ENCODE measurements at places on chromosomes 4 and X.

- DNase-seq = no peak
Measured at GRCh38 chrX:50035126-50035525, 112.7 kb downstream of the CLCN5 start.

DNA sequence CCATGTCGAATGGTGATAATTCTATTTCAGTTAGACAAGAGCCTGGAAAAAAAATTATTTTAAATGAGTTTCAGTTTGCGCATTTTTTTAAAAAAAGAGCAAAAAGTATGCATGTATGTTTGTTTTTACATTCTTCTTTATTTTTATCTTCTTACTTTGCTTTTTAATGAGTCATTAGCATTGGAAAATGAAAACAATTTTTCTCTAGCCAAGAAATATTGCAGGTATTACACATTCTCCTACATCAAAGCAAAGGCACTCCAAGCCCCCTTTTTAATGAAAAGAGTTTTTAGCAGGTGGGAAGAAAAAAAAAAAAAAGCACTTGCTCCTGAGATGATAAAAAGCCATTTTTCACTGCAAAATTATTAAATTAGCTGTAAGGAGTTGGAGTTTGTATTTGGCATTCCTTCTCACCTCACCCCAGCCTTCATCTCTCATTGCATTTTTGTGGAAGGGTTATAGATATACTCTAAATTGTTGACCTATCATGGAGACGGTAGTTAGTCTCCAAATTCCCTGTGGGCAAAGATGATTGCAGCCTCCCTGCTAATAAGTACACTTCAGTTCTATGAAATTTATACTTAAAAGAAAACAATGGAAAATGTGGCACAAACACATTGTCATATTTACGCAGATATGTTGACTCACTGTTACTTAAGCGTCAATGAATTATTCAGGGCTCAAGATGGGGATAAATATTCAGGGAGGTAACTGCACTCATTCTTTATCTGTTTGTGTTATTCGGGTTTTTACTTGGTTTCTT is 43.8 kb downstream of the PALLD start:
- no peak for DNase-seq

- DNase-seq = no peak
Measured at GRCh38 chr4:123936621-123937043, 540.0 kb downstream of the SPRY1 start.

DNA sequence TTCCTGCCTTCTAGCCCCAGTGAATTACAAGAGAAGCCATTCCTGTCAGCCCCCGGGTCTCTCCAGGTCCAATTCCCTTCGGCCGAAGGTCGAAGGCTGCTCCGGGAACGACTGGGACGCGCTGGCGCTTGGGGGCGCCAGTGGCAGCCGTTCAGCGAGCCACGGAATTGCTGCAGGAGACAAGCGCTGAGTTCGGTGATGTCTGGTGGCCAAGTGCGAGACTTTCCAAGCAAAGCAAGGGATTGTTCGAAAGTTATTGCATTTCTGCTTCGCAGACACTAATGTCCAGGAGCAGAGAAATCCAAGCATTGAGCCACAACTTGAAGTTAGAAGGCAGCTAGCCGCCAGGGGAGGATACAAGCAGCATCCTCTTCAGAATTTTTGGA is 1.1 kb upstream of the DKK2 start:
- DNase-seq = peak; percentile 42

DNA sequence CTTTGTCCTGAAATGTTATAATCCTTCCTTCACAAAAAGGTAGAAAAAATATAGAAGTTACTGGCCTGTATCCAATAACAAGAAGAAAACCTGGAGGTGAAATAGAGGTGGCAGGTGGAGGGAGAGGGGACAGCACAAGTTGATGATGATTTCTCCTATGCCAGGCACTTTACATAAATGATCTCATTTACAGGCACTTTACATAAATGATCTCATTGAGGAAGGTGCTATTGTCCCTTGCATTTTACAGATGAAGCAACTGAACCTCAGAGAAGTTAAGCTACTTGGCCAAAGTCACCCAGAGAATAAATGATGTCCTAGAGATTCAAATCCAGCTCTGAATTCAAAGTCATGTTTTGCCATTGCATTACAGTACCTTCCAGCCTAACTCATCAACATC is 7.1 kb upstream of the OPHN1 start:
- DNase-seq = no peak

- peak; percentile 79 for DNase-seq
Measured at GRCh38 chrX:131617182-131617581, 73.3 kb downstream of the OR13H1 start.

DNA sequence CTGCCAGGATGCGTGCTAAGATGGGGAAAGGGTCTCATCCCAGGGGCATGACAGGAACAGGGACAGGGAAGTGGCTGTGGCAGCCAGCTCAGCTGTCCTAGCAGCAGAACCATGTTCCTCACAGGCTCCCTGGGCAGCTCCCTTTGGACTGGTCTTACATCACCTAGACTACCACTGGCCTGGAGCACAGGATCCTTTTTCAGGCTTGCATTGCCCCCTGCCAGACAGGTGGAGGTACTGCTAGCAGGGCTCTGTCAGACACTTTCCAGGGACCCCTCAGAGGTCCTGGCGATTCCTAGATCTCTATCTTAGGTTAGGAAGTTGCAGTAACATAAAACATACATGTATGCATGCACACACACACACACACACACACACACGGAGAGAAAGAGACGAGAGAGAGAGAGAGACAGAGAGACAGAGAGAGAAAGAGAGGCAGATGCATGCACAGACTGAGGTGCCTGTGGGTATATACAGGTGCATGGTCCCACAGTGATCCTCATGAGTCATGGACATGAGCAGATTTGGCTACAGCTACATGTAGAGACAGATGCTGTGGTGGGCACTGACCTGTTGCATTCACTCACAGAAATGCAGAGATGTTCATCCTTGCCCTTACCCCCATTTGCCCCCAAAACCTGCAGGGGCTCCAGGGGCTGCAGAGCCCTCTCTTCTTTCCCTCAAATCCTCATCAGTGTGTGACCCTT is 63.6 kb downstream of the STARD8 start:
- DNase-seq = peak; percentile 57

- DNase-seq = no peak
Measured at GRCh38 chr4:96406742-96407141, 566.8 kb downstream of the PDHA2 start.

GRCh38 chr4:26289401-26289800 is 31.4 kb upstream of the RBPJ start:
- no peak for DNase-seq

DNA sequence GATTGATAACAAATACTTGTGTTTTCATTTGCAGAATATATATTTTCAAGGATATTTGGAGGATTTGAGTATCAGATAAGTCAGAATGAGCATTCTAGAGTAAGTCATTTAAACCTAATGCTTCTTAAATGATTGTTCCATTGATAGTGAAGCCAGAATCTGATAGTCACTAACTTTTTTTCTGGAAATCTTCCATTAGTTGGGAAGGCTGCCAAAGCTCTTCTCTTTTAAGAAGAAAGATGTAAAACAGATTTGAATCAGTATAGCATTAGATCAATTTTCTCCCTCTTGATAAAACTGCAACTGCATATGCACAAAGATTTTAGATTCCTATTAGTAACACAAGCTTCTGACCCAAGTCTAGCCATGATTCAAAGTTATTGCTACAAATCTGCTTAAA is 256.7 kb downstream of the SPOCK3 start:
- DNase-seq = no peak

GRCh38 chrX:8988446-8988845 is 45.5 kb downstream of the FAM9B start:
- peak; percentile 46 for DNase-seq

GRCh38 chr4:185872747-185873380 is 60.9 kb upstream of the SORBS2 start:
- peak; percentile 23 for DNase-seq

DNA sequence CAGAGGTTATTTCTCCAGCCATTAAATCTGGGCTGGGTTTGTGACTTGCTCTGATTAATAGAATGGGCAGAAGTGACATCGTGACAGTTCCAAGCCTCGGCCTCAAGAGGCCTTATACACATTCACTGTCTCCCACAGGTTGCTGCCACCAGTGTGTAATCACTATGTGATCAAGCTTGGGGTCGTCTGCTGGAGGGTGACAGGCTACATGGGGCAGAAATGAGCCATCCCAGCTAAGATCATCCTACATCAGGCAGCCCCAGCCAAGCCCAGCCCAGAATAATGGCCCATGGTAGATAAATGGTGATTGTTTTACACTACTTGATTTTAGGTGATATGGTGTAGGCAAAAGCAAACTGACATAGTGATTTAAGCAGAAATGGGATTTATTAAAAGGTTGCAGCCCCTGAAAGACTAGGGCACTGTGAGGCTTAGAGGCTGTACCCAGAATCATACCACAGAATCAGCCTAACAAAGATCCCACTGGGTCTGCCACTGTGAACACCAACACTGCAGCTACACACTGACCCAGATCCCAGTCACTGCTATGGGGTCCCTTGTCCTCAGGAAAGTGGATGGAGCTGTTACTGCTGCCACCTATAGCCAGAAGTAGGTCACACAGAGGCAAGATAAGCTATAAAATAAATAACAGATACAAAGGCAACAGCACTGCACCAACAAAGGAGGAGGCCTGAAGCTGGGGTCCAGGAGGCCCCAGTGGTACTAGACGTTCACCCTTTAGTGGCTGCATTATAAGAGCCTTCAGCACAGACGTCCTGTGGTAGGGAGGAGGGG is 159.6 kb upstream of the RBPJ start:
- no peak for DNase-seq

GRCh38 chr4:29081234-29081955 is 1638.8 kb upstream of the PCDH7 start:
- DNase-seq = peak; percentile 8

DNA sequence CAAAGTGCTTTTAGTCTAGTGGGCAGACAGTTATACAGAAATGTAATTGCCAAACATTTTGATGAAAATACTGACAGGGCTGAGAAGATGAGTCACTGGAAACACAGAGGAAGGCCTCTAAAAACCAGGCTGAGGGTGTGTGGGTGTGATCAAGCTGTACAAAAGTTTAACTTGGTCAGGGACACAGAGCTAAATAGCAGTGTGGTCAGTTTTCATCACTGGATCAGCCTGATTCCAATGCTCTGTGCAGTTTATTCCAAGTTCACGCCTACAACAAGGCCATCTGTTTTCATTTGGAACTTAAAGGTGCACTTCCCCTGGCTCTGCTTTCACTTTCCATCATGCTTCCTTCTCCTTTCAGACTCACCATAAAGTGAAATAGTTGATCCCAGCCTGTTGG is 10.6 kb downstream of the CENPVL3 start:
- peak; percentile 4 for DNase-seq

DNA sequence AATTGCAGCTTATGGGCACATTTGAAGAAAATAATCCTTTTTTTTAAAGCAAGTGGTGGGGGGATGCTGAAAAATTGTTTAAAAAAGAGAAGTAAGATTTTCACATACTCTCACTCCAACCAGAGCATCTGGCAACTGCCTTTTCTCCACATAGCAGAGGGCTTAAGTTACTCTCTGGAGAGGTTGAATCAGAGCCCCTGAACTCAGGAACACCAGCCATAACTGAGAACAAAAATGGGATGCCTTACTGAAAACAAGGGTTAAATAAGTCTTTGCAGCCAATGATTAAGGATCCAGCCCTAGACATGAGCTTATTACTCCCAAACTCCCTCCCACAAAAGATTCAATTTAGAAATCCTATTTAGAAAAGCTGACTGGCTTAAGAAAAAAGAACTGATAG is 27.5 kb downstream of the CASK start:
- DNase-seq = peak; percentile 57

DNA sequence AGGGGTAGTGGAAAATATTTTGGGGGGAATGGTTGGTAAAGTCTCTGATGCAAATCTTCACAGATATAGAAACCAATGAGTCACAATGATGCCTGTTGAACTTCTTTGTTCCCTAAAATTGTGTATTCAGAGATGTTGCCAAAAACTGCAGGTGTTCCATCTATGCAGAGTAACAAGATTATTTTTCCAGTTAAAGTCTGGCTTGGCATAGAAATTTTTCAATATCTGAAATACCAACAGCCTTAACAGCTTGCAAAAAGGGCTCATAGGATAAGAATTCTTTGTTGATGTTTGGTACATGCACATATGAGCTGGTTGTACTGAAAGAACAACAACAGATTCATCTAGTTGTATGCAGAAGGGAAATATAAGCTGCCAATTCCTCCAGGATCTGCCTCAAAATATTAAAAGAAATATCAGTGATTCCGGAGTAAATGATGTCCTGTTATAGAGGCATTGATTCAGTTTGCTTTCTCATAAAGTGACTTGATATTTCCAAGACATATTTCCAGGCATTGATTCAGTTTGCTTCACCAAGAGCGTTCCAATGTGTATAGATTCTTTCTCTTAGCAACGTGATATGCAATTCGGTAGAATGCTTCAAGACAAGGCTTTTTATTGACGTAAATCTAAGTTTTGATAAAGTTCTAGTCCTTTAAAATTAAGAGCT is 564.4 kb downstream of the TMA16 start:
- no peak for DNase-seq

- peak; percentile 59 for DNase-seq
Measured at GRCh38 chr4:183675625-183676024, 16.5 kb downstream of the TRAPPC11 start.

- DNase-seq = no peak
Measured at GRCh38 chr4:77126809-77127208, 30.2 kb upstream of the CCNG2 start.

DNA sequence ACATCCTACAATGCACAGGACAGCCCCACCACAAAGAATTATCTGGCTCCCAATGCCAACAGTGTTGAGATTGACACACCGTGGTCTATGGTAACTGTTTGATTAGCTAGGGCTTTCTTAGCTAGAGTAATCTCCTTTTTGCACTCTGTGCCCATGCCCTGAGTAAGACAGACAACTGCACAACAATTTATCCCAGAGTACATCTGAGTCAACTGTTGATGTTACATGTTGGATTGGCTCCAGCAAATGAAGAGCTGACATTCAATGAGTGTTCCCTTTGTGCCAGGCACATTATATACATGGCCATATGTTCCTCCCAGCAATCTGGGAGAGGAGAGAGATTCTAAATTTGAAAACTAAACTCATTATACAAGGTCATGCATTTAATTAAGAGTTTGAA is 3.9 kb upstream of the FAM9C start:
- DNase-seq = peak; percentile 33

- DNase-seq = no peak
Measured at GRCh38 chr4:54496412-54496811, 161.3 kb upstream of the KIT start.

GRCh38 chrX:112863850-112864249 is 23.2 kb upstream of the AMOT start:
- no peak for DNase-seq

GRCh38 chrX:40006106-40007017 is 91.4 kb downstream of the BCOR start:
- DNase-seq = no peak

GRCh38 chr4:114495471-114495928 is 103.1 kb upstream of the UGT8 start:
- DNase-seq = no peak

- no peak for DNase-seq
Measured at GRCh38 chrX:134623293-134624045, 34.8 kb downstream of the PLAC1 start.

DNA sequence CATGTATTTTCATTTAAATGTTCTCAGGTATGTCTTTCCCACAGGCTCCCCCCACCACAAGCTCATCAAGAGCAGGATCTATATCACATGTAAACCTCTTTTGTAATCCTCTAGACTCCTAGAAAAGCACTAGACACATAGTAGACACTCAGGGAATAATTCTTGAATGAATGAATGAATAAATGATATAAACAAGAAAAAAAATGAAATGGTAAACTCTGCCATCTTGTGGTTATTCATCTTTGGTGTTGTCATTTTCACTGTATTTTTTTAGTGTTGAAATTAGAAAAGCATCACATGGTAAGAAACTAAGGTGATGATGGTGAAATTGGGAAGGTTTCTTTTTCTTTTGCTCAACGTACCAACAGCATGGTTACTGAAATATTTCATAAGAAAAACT is 34.2 kb upstream of the C1GALT1C1 start:
- no peak for DNase-seq

- DNase-seq = no peak
Measured at GRCh38 chr4:147597561-147597960, 19.6 kb upstream of the TMEM184C start.
